ENCODE measurements at places on chromosomes 7 and 10. TPM values are rescaled to one million over a fixed set of nuclear protein-coding genes. Genes with fewer than 3 reads are reported as not detected.

BLNK gene
- total RNA-seq, result not detected

DNA sequence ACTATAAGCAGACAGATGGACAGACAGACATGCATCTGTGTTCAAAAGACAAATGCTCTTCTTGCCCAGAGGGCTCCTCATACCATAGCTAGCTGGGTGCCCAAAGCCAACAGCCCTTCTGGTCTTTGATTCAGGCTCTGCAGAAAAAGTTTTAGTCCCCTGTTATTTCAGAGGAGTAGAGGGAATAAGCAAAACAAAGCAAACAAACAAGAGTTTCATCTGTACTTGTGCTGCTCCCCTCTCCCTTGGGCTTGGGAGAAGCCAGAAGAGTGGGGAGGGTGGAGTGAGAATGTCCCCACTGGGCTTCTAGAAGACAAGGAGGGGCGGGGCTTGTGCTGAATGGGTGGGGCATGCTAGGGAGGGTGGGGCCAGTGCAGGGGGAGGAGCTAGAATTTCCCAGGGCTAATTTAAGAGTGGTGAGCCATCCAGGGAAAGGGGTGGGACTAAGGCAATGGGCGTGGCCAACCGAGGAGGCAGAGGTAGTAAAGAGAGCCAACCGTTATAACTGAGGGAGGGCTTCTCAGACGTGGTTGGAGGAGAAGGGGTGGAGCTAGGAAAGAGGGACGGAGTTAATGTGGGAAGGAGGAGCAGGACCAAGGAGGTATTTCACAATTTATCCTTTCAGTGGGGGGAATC, 101.2 kb upstream of the MGMT start:
- no peak overlapping the region for H3K4me3 ChIP-seq
- DNase-seq, result no peak
- peaks cover 35% of the 10 kb centered on the region for H3K27me3 ChIP-seq
- H3K36me3 ChIP-seq, result no peaks in the 10 kb centered on the region
- no peak overlapping the region for H3K27ac ChIP-seq
- H3K4me1 ChIP-seq, result no peaks in the 10 kb centered on the region

- no peak for DNase-seq
- H3K27ac ChIP-seq, result peak overlapping the region; percentile 97
- H3K36me3 ChIP-seq, result peaks cover 7% of the 10 kb centered on the region
- peaks cover 48% of the 10 kb centered on the region for H3K4me1 ChIP-seq
These were observed 1.1 kb downstream of the WASL start for GRCh38 chr7:123747620-123748141.

DNA sequence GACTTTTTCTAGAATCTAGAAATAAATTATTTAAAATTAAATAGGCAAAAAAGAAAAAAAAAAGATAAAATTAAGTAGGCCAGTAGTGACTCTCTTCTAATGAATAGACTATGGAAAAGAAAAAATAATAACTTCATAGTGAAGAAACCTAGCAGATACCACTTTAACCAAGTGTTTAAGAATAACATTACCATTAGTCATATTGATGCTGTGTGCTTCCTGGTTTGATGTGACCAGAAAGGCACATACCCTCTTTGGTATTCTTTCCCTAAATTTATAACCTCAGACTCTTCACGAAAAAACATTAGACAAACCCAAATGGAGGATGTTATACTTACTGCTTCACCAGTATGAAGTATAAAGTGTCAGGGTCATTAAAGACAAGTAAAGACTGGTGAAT, 42.6 kb downstream of the KIF20B start:
- no peaks in the 10 kb centered on the region for H3K36me3 ChIP-seq
- no peak overlapping the region for H3K4me3 ChIP-seq
- no peak overlapping the region for H3K27ac ChIP-seq
- no peaks in the 10 kb centered on the region for H3K4me1 ChIP-seq
